CD14-positive monocyte (primary cell): ENCODE measurements at places on chromosomes 3 and 15.

GRCh38 chr15:27342991-27343390, 372.0 kb downstream of the GABRG3 start:
- DNase-seq, result no peak

- DNase-seq, result peak; percentile 93
Observed at GRCh38 chr3:34364335-34364734, 565.9 kb downstream of the PDCD6IP start.

DNA sequence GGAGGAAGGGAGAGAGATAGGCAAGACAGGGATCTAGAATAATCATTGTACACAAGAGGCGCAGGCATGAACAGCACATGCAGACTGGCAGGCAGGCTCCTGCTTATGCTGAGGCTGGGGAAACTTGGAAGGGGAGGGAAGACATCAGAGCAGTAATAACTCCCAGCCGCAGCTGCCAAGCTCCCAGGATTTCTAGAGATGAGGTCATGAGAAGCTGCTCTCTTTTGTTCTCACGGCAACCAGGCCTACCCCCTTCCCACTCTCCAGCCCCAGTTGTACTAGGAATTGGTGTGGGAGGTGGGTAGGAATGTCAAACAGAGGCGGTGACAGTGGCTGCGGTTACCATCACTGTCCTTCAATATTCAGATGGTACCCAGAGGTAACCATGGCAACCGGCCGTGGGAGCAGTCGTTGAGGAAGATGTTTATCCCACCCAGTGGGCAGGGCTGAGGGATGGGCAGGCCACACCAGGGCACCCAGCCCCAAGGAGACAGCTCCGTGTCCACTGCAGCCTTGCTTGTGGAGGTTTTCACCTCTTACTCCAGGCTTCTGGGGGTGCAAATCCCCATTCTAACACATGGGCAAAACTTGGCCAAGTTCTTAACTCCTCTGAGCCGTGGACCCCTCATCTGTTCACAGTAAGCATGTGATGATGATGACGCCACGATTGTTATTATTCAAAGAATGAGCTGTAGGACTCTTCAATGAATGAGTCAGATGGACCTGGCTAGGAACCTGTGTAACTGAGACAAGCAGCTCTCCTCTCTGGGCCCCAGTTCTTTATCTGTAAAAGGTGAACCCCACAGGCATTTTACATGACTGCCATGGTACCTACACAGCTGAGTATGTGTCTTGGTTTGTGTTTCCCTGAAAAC, 360.8 kb upstream of the PROK2 start:
- no peak for DNase-seq

GRCh38 chr15:41886741-41887140, 7.1 kb downstream of the SPTBN5 start:
- no peak for DNase-seq

DNA sequence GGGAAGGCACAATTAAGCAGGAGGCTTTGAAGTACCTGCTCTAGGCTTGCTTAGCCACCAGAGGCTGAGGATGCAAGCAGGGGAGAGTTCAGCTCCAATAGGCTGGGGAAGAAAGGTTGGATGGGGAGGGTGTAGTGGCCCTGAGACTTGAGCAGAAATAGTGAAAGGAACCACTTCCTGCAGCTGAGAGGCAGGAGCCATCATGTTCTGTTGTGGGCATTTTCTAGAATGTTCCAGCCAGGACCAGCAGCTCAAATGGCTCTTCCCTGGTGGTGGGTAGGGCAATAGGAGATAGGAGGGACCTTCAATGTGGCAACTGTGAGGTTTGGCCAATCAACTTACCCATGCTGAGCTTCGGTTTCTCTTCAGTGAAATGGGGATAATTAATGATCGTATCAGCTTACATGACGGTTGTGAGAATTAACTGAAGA, 79.1 kb upstream of the CGNL1 start:
- DNase-seq, result no peak

DNA sequence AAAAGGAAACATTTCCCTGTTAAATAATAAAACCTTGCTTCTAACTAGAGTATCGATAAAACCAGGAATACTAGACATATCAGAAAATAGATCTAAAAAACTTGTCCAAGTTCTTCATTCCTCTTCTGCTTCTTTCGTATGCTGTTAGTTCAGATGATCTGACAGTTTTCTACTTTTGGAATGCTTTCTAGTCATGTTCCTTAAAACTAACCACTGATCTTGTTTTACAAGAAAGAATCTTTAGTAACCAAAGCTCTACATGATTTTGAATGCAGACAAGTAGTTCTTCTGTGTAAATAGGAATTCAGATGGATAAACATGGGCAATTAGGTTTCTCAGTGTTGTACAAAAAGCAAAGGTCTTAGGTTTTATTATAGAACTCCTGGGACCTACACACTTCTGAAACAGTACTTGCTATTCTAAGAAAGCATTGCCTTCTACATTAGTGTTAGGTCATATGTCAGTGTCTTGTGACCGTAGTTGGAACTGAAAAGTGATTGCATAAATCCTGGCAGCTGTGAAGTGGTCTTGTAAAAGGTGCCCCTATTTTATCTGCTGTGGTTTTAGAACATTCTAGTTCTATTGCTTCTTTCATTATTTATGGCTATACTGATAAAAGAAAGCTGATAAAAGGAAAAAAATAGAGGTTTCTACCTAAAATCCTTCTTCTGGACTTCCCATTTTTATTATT, 40.7 kb downstream of the SNRK start:
- peak; percentile 15 for DNase-seq

DNA sequence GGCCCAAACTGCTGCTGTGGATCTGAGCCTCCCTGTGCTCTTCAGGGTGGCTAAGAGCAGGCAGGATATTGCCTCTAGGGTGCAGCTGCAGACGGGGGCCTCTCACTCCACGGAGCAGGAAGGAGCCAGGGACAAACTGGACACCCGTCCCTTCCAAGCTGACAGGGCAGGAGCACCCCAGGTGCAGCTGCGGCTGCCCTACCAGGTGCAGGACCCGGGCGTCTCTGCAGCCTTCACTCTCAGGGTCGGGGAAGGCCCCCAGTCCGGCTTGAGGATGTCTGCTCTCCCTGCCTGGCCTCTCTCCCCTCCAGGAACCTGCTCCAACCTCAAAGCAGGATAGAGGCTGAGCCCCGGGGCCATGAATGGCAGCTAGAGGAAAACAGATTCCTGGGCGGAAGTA, 1554.9 kb upstream of the CADM2 start:
- DNase-seq, result no peak

GRCh38 chr3:55622733-55623132, 135.6 kb upstream of the WNT5A start:
- no peak for DNase-seq

GRCh38 chr15:41022487-41023090, 69.3 kb downstream of the CHAC1 start:
- DNase-seq, result peak; percentile 23
